Breast epithelium (tissue), 4 donors: ENCODE measurements at places on chromosomes 4 and X.

DNA sequence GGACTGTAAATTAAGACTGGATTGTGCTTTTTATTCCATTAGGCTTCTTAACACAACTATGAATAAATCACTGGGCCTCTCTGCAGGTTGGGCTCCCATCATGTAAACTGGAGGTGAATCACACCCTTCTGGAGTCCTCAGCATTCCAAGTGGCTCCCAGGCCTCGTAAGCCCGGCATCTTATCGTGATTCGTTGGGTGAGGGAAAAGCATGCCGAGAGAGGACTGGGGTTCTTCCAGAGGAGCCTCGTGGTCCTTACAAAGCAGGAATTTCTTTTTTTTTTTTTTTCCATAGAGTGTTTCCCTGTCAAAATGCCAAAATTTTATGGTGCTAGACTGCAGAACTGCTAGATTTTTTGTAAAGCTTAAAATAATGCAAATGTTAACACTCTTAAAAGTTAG lies 20.0 kb downstream of the CLDN22 start:
- DNase-seq = no peak

DNA sequence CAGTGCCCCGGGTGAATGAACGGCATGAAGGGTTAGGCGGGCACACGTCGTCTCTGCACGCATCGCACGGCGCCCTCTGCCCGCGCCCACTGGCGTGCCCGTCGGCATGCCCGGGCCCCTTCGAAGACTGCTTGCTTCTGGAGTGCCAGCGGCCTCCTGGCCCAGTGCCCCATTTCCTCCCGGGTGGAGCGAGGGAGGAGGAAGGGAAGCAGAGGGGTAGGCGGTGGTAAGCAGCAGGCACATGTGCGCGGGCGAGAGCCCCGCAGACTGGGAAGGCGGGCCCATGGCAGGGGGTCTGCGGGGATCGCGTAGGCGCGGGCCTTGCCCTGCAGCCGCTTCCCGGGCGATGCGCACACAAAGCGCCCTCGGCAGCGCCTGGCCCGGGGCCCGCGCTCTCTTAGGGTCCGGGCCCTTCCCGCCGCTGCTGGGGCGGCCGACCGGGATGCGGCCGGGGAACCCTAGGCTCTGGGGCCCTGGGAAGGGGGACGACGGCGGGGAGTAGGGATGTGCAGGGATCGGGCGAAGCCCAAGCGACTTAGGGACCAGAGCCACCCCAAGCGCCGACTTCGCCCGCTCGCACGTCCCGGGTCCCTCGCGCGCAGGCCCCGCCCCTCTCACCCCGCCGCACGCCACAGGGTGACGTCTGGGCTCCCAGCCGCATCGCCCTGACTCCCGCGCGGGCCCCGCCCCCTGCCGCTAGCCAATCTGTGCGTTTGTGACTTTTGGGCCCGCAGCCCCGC lies 866 bp upstream of the EMD start:
- no peak for DNase-seq

- DNase-seq = no peak
These were observed 52.8 kb upstream of the TEX13A start for GRCh38 chrX:105273326-105273725.

DNA sequence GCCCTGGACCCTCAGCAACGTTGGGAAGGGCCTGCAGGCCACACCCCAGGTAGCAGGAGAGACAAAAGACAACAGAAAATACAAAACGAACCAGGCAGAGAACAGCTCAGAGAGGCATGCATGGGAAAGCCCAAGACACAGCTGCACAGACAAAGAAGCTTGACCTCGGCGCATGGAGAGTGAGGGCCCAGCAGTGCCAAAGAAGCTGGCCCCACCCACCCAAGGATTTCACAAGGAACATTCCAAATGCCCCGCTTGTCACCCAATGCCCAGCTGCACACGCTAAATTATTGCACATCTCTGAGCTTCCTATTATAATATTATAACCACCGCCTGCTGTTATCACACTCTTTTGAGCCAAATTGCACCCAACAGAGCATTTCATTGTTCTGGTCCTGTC lies 147.7 kb upstream of the TBL1X start:
- no peak for DNase-seq

DNA sequence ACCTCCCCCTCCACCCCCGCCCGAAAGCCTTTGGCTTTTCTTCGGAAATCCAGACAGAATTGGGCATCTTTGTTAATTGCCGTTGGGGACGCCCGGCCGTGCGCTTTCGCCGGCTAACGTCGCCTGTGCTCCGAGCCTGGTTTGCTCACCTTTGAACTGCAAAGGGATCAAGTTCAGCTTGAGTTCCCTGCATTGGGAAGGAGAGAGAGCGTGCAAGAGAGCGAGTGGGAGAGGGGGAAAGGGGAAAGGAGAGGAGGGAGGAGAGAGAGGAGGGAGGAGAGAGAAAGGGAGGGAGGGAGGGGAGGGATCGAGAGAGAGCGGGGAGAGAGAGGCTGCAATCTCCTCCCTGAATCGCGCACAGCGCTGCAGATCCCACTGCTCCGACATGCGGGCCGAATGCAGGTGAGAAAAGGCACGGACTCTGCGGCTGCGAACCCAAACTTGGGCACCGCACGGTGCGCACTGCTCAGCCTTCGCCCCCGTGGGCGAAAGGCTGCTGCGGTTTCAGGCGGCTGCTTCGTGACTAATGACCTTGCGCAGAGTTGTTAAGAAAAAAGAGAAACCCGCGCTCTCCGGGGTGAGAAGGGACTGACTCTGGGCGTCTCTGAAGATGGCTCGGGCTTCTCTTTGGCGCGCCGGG lies at the start of gene PCDH7:
TSS of gene PCDH7 (plus strand) at position 349 of the 640 bp plus-strand sequence. CDS start 1,054 bp downstream, outside the sequence.
- no peak for DNase-seq

- no peak for DNase-seq
These were observed 197.5 kb downstream of the CCNG2 start for GRCh38 chr4:77354550-77354949.

GRCh38 chr4:75741027-75741426 lies 16.6 kb downstream of the USO1 start:
- DNase-seq = no peak

- DNase-seq = peak; percentile 30
These were observed 78.7 kb downstream of the RBM47 start for GRCh38 chr4:40550948-40551462.

- no peak for DNase-seq
These were observed at the start of gene CXorf65 for GRCh38 chrX:71106427-71106826. Gene CXorf65, minus strand, starts transcription at chrX:71106740. Its CDS starts 184 bp downstream, at chrX:71106556.

- no peak for DNase-seq
These were observed 248.7 kb downstream of the DHX15 start for GRCh38 chr4:24335616-24336015.

DNA sequence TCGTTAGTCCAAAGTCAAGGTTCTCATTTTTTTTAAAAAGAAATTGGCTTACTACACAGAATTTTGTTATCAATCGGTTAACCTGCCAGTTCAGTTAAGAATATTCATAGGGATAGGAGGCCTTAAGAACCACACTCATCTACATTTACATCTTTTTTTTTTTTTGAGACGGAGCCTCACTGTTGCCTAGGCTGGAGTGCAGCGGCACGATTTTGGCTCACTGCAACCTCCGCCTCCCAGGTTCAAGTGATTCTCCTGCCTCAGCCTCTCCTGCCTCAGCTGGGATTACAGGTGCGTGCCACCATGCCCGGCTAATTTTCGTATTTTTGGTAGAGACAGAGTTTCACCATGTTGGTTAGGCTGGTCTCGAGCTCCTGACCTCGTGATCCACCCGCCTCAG lies 33.7 kb downstream of the ABCE1 start:
- no peak for DNase-seq

DNA sequence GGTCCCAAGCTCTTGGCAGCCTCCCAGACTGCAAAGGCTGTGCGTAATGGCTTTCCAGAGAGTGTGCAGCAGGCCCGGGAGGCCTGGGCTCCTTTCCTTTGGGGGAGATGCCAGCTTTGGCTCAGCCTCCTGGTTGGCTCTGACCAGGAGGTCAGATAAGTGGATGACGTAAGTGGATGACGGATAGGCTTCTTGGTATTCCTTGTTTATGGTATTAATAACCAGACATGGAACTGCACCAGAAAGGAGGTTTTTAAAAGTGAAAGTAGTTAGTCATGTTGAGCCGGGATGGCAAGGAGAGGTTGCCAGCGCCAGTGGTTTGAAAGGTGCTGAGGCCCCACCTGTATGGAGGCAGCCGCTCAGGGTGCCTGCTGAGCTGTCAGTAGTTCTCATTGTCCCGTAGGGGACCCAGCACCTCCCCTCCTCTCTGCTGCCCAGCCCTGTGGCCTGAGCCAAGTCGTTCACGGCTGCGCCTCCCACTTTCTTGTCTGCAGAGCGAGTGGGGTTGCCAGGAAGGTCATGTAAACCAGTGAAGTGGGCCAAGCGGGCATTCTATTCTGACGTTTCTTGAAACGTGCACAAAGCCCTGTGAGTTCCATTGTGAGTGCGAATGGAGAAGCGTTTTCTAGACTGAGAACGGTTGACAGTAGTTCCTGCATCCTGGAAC lies 28.7 kb upstream of the STOX2 start:
- peak; percentile 44 for DNase-seq

GRCh38 chr4:183022617-183023016 lies 76.4 kb upstream of the WWC2 start:
- DNase-seq = no peak

DNA sequence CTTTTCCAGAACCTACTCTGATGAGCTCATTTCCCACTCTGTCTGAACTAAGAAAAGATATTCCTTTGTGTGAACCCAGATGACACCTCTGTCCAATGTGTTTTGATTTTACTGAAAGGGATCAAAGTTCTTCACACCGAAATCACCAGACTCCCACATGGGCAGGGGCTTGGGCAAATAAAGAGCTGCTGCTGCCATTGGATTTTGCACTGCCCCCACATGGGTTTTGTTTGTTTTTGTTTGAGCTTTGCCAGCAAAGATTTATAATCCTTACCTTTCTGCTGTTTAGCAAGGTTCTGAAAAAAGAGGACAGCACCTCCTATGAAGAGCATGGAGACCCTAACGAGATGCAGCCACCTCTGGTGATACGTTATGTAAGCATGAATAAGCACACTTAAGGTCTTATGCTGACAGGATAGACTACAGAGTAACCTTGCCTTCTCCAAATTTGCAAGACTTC lies 44.3 kb downstream of the HSD17B13 start:
- DNase-seq = no peak

- no peak for DNase-seq
These were observed 55.2 kb downstream of the NEK1 start for GRCh38 chr4:169557061-169557636.

DNA sequence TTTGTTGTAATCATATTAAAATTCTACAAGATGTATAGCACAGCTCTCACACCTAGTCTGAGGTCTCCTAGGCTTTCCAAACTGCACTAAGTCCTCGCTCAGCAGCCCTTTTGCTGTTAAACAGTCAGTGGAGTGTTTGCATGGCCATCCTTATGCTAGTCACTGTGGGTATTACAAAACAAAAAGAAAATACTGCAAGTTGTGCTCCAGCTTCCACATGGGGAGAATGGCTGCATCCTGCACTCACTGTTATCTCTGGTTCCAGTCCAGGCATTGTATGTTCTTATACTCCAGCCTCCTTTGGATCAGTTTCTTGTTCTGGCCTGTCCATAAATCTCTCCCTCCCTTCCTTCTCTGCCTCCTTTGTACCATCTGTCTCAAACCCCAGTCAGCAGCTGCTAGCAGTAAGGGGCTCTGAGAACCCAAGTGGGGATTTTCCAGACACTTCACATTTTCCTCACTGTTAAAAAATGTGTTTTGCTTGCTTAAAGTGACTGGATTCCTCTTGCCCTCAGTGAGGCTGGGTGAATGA lies 38.5 kb upstream of the BMP15 start:
- DNase-seq = no peak

DNA sequence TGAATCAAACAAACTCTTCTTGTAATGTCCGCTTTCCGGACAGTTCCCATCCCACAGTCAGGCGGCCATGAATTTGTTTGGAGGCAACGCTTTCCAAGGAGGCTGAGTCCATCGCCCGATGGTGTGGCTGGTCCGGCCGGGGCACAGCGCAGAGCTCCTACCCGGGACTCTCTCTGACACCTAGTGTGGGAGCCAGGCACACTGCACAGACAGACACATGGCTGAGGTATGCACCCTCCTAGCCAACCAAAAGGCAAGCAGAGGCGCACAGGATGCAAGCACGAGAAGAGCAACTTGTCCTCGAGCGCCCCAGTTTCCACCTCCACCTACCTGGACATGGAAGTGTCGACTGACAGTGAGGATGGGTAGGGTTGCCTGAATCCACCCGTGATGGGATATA lies 87.5 kb downstream of the LEF1 start:
- DNase-seq = no peak

GRCh38 chrX:39445336-39445735 lies 644.1 kb downstream of the MID1IP1 start:
- no peak for DNase-seq

GRCh38 chr4:30839583-30840520 lies 119.7 kb downstream of the PCDH7 start:
- no peak for DNase-seq
